ENCODE measurements at places on chromosomes 5 and 9.
A peak's percentile ranks its signal among the peaks of the same experiment; 100 is the strongest.

GRCh38 chr5:168770036-168770498 lies 190.9 kb upstream of the PANK3 start:
- DNase-seq = no peak

- DNase-seq = no peak
Observed at GRCh38 chr5:58507715-58508114, 16.5 kb downstream of the GAPT start.

DNA sequence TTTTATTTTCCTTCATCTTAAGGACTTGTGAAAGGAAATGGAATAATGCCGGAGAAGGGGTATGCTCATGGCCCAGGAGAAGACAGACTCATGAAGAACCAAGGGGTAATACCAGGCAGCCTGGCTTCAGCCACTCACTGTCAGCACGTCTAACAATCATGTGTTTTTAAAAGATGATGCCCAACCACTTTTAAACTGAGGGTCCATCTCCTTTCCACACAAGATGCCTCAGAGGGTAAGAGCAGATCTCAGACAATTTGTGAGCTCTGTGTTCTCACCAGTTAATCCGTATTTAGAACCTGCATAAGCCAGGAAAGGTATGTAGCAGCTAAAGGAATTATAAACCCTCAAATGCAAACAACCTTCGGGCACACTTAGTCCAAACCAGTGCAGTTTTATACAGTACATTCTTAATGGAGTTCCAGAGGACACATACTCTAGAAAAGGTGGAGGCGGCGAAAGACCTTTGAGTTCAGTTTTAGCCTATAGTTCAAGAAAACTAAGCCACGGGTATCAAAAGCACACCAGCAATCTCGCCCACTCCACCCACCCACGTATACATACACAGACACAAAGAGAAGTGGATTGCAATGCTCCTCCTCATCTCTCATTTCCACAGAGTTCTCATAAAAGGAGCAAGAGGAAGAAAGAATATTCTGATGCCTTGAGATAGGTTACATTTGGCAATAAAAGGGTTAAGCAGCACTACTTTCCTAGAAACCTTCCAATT lies 2.6 kb downstream of the DIAPH1 start:
- no peak for DNase-seq

GRCh38 chr5:146474065-146474464 lies 26.9 kb downstream of the TCERG1 start:
- DNase-seq = no peak

GRCh38 chr5:34484216-34484920 lies 171.8 kb upstream of the RAI14 start:
- no peak for DNase-seq

DNA sequence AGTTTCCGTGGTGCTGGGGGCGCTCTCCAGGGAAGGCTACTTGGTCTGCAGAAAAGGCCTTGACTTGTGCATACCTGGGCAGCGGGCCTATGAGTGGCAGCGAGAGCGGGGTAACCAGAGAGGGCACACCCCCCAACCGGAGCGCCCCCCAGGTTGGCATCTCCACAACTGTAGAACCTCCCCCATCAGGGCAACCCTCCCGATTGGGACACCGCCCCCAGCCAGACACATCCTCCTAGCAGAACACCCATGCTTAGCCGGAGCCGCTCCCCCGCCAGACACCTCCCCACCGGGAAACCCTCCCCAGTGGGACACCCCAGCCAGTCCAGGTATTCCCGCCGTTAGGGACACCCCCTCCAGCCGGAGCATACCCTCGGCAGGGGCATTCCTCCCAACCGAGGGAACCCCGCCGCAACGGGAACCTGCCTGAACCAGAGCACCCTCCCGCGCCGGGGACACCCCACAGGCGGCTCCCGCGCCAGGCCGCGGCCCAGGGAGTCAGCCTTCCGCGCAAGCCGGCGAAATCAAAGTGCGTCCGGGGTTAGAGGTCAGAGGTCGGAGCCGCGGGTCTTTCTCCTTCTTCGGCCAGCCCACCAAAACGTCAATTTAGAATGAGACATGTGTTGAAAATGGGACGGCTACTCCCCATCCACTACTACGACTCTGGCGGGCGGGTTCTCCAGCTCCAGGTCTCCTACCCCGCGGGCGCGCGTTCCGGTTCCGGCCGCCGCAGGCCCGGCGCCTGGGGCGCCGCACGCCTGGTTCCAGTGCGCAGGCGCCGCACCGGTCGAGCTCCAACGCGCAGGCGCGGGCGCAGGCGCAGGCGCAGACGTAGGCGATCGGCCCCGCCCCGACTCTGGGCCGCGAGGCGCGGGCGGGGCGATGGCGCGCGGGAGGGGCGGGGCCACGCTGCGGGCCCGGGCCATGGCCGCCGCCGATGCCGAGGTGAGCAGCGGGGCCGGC lies at the start of gene EHMT1:
TSS of gene EHMT1 (plus strand) at position 901 of the 963 bp plus-strand sequence. CDS start at position 925, 24 bp downstream.
- peak; percentile 81 for DNase-seq

DNA sequence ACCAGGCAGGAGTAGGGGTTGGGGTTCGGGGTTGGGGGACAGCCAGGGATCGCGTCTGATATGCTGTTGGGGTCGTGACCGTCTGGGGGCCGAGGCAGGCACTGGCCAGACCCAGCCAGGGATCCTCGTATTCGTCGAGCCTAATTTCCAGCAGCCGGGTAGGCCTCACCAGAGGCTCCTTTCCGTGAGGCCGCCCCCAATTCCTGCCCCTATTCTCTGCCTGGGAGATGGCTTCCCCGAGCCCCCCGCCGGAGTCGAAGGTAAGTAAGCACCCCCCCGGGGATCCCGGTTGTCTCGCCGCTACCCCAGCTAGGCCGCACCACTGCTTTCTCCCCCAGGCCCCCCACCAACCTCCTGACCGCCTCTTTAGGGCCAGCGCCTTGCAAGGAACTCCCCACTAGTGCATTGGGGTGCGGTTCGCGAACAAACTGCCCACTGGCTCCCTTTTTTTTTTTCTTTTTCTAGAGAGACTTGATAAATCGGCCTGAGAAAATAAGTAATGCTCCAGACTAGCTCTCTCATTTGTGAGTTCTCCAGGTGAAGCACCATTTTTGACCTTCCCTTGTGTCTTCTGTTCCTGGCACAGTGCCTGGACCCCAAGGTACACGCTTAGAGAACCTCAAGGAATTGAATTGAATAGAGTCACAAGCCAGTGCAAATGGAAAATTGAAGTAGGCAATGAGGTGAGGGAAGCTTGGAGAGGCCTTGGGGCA lies 435 bp downstream of the ZNF189 start:
- DNase-seq = no peak

GRCh38 chr5:110880413-110880812 lies 141.6 kb downstream of the SLC25A46 start:
- no peak for DNase-seq

DNA sequence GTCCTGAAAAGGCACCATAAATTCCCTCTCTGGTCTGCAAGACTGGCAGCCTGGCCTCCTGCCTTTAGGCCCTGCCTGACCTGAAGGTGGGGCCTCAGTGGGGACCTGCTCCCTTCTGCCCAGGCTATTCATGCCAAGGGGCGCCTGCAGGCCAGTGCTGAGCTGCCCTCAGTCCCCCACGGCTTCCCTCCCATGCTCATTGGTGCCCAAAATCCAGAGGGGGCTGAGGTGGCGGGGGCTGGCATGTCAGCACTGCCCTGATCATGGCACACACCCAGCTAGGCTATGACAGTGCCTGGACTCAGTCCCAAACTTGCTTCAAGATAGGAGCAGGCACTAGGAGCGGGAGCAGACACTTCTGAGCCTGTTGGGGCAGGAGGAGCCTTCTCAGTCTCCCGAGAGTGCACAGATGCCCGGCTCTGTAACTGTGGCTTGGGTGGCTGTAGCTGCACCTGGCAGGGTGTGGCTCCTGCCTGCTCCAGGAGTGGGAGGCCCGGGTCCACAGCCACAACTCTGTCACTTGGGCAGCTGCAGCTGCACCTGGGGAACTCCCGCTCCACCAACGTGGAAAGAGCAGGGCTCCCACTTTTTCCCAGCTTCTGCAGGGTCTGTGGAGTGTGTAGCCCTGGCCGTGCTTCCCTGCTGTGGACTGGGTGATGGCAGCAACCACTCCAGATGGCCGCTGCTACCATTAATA lies 49.0 kb downstream of the NDUFAF2 start:
- DNase-seq = no peak

DNA sequence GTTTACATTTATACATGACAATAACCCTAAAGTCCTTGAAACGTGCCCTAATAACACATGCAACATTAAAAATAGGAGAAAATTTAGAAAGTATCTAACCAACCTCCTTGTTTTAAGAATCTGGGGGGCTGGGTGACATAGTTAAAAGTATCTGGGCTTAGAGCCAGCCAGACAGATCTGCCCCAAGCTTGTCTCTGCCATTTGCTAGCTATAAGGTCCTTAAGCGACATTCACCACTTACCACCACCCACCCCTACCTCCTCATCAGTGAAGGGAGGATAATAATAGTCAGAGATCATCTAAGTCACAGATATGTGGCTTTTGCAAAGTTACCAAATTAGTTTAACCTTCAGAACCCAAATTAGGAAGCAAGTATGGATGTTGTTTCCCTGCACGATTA lies 33.8 kb upstream of the CAST start:
- no peak for DNase-seq

- no peak for DNase-seq
Observed at GRCh38 chr9:117945286-117945685, 241.1 kb downstream of the TLR4 start.

- no peak for DNase-seq
Observed at GRCh38 chr9:13705373-13705772, 425.9 kb upstream of the MPDZ start.

- DNase-seq = peak; percentile 96
Observed at GRCh38 chr5:179820483-179821297, at the start of gene SQSTM1. TSS of gene SQSTM1 (plus strand) at chr5:179820905. CDS start at chr5:179820937, 32 bp downstream.

DNA sequence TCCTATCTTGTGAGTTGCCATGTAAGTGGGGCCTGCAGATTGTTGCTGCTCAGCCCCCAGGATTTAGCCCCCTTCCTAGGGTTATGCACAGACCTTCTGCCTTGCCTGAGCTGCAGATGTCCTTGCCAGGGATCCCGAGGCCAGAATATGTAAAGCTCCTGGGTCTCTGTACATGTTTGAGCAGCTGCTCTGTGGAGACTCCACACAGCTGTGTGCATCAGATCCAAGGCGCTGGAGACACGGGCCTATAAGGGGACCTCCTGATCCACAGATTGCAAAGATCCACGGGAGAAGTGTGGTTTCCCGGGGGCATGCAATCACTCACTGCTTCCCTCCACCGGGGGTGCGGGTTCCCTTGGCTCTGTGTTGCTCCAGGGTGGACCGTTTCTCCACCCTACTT lies 28.9 kb downstream of the TAF11L14 start:
- no peak for DNase-seq

DNA sequence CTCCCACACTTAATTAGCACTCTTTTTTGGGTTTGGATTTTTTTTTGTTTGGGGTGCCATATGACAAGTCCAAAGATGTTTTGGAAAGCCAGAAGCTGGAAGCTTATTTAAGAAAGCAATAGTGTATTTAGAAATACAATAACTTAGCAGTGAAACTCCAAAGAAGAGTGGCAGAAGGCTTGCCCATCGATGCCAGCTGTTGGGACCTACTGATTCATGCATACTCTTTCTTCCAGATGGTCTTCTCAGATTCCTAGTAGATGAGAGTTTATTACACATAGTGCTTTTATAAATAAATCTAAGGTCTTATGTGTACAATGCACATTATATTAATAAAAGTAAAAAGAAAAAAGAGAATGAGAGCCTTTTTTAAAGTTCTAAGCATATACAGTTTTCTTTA lies 374.6 kb downstream of the OSTF1 start:
- DNase-seq = no peak

DNA sequence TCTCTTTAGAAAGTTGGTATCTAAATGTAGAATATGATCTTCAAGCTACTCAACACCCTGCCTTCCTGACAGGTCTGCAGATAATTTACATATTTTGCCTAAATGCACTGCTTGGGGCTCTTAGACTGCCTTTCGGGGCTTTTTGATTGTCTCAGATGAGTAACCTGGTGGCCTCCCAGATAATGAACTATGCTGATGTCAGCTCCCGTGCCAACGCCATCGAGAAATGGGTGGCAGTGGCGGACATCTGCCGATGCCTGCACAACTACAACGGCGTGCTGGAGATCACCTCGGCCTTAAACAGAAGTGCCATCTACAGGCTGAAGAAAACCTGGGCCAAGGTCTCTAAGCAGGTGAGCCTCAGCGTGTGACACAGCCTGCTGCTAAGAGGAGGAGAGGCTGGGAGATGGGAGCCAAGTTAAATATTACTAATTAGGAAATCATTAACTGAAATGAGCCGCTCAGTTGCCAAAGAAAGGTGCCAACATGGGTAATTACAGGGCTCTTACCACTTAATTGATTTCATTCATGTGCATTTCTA lies 20.8 kb upstream of the CKMT2 start:
- no peak for DNase-seq

GRCh38 chr9:117704597-117704996 lies 394 bp downstream of the TLR4 start:
- DNase-seq = no peak

- DNase-seq = no peak
Observed at GRCh38 chr9:7567687-7568086, 231.9 kb downstream of the DMAC1 start.

DNA sequence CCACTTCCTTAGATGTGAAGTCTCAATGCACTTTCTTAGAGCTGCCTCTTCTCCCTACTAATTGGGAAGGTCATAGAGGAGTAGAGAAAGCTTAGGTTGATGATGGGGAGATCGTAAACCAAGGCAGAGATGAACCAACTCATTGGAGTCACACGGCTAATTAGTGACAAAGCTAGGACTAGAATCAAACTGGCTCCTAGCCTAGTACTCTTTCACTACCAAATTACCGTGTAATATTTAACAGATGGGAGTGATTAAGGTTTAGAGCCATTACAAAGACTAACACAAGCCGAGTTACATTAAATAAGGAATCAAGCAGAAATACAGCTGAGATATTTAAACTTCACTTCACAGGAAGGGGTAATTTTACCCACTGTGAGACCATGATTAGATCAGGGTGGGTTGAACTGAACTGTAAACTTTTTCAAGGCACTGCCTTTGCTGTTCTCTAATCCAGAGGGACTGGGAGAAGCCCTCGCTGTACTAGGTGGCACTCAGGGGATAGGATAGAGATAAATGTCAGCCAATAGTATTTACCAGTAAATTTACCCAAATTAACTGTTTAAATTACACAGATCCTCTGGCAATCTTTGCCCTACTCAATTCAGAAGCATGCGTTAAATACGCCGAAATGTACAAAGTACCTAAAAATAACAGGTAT lies 166.4 kb upstream of the PIK3R1 start:
- no peak for DNase-seq

GRCh38 chr9:21119093-21119770 lies 22.4 kb downstream of the IFNW1 start:
- DNase-seq = no peak

DNA sequence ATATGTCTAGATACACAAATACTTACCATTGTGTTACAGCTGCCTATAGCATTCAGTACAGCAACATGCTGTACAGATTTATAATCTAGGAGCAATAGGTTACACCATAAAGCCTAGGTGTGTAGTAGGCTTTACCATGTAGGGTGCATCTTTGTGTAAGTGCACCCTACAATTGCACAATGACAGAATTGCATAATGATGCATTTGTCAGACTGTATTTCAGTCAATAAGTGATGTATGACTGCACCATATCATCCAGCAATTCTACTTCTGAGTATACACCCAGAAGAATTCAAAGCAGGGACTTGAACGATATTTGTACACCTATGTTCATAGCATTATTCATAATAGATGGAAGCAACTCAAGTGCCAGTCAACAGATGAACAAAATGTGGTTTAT lies 100.4 kb upstream of the SLC44A1 start:
- no peak for DNase-seq

- no peak for DNase-seq
Observed at GRCh38 chr9:127555840-127556820, 55.9 kb upstream of the STXBP1 start.

All from head of caudate nucleus (tissue), 42 donors.